Germinal center (tissue), 1 donor: ENCODE measurements at places on chromosomes 5 and 9.

DNA sequence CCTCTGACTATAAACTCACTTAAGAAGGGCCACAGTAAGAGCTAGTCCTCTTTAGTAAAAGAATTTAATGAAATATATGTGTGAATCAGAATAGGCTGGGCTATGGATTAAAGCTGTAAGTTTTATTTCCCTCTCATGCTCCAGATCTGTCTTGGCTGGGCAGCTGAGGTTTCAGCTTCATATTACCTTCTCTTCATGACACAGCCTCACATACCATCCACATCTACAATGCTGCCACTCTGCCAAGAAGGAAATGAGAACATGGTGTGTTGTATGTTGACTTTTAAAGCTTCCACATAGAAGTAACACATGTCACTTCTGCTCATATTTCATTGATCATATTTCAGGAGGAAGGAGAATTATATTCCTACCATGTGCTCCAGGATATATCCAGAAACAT is 776.0 kb upstream of the ACO1 start:
- no peak for DNase-seq

- no peak for DNase-seq
These were observed 127.0 kb upstream of the PLCXD3 start for GRCh38 chr5:41637424-41637823.

DNA sequence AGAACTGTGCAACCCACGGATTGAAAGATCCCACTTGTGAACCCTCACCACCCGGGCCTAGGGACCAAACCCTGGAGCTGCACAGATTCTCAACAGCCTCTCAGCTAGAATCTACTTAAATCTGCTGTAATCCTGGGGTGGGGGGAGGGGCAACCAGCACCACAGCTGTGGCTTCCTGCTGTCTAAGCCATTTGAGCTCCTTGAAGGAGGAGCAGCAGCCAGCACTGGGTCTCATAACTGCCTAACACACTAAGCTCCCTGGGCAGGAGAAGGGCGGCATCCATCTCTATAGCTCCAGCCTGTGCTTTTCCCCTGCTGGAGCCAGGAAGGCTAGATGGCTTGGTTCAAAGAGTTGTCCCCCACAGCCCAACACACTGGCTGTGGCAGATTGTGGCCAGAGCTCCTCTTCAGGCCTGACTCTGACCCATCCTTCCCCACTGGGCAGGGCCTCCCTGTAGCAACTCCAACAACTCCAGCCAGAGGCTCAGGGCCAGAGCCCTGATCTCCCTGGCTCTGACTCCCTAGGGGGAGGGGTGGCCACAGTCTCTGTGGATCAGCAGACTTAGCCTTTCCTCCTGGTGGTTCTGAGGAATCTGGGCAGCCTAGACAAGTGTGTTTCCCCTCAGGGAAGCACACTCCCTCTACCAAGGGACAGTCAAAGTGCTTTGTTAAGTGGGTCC is 72.0 kb upstream of the C9orf72 start:
- DNase-seq, result no peak

GRCh38 chr9:131669269-131670157 is 70.4 kb downstream of the RAPGEF1 start:
- no peak for DNase-seq

- no peak for DNase-seq
These were observed 39.8 kb upstream of the ACO1 start for GRCh38 chr9:32344551-32345182.

DNA sequence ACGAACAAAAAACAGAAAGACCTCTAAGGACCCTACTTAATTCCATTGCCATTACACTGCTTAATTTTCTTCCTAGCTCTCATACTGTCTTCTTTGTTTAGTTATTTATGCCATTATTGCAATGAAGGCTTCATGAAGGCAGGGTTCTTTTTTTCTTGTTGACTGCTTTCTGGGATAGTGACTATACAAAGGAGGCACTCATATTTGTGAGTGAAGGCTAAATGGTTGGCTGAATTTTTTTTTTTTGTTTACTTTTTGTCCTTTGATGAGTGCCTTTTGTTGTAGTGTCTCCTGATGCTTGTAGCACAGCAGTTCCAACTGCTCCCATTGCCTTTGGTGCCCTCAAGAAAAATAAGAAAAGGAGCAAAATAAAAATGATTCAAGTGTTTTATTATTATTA is 17.8 kb downstream of the CTNNA1 start:
- no peak for DNase-seq
